ENCODE measurements at places on chromosomes 7 and 10.

- DNase-seq: no peak
These were observed 67.8 kb downstream of the PTEN start for GRCh38 chr10:87930934-87931835.

GRCh38 chr10:126511917-126512479 is 123.7 kb upstream of the ADAM12 start:
- DNase-seq: no peak

- no peak for DNase-seq
These were observed 70.1 kb downstream of the IMMP2L start for GRCh38 chr7:111492234-111492633.

GRCh38 chr7:39923091-39923490 is 27.0 kb upstream of the CDK13 start:
- no peak for DNase-seq

DNA sequence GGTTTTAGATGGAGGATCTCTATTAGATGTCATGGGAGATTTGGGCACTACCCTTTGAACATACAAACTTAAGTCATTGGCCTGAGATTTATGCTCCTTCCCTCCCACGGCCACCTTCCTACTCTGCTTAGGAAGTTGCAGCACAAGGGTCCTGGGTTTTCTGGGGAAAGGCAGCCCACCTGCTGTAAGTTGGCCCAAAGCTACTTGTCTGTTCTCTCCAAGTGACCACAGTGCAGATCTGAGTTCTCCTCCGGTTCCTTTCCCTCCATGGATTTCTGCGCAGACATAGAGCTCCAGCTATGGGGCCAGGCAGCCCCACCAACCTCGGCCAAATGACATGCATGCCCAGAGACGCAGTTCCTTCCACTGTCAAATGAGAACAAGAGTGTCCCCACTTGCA is 12.8 kb upstream of the C10orf53 start:
- DNase-seq: no peak

GRCh38 chr7:128020159-128020558 is 11.1 kb downstream of the LRRC4 start:
- DNase-seq: no peak

GRCh38 chr7:31326416-31326815 is 14.1 kb downstream of the NEUROD6 start:
- DNase-seq: no peak

DNA sequence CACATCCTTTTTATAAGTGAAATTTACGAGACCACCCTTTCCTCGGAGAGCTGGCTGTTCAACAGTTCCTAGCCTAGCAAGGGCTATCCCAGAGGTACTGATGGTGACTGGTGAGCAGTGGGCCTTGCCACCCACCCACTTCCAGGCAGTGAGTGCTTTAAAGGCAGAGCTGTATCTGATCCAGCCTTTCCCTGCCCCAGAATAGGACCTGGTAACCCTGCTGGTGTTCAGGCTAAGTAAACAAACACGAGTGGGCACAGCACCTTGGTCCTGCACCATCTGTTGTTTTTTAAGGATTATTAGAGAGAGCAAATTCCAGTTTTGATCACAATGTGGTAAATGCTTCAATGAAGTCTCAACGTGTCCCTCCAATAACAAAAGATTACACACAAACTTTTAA is 75.7 kb downstream of the COBL start:
- no peak for DNase-seq

DNA sequence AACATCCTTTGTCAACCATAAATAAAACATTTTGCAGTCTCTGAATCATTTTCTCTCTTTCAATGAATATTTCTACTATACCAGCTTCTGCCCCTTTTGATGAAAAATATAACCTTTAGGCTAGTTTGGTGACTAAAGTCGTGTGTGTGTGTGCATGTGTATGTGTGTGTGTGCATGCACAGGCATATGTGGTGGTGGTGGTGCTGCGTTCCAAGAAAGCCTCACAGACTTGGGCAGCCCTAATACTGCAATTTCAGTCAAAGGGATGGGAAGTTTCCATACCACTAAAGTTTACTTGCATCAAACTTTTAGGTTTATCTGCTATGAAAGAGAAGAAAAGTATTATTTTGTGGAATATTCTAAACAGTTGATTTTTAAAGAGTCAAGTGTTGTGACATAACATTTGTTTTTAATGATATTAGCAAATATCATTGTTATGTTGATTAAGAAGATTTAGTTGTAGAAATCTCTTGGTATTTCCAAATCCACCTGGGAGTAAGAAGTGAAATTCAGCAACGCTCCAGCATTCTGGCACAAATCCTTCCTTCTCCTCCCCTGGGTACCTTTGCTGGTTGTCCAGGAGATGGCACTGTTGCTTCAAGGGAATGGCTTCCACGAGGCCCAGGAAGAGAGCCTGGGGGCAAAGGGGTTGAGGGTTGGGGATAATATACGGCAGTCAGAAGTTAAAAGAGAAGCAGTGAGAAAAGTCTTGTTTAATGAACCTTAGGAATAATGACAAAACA is 41.5 kb downstream of the ASB4 start:
- no peak for DNase-seq

GRCh38 chr7:90817846-90818245 is 221.7 kb downstream of the CDK14 start:
- no peak for DNase-seq

DNA sequence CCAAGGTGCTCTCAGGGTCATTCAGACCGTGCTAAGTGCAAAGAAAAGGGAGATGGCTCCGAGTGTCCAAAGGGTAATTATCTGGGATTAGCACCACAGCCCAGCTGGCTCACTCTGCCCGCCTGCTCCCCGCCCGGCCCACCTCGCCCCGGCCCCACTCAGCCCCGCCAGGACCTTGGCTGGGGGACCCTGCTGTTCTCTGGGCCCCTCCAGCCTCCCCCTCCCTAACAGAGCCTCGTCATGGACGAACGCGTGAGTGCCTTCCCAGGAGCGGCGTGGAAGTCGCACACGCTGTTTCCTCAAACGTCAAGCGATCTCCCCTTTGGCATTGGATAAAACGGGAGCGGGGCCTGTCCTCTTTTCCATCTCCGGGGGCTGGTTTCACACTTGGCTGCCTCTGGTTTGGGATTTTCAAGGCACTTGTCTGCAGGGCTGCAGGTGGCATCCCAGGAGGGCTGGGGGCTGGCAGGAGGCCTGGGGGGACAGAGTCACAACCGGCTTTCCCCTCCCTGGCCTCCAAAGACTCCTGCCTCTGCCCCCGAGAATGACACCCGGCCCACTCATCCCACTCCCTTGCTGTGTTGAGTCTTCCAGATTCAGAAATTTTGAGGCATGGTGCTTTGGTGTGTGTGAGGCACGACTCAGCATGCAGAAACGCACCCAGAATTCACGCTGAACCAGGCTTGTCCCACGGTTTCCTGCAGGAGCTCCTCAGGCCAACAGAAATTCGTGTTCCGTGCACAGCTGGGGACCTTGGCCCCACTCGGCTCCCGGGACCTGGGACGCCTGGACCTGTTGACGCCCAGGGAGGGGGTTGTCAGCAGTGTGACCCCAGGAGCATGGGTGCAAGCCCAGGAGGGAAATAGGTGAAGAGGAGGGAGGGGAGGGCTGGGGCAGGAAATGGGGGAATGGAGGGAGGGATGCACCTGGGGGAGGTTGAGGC is 110.0 kb downstream of the PDGFA start:
- DNase-seq: peak; percentile 12

DNA sequence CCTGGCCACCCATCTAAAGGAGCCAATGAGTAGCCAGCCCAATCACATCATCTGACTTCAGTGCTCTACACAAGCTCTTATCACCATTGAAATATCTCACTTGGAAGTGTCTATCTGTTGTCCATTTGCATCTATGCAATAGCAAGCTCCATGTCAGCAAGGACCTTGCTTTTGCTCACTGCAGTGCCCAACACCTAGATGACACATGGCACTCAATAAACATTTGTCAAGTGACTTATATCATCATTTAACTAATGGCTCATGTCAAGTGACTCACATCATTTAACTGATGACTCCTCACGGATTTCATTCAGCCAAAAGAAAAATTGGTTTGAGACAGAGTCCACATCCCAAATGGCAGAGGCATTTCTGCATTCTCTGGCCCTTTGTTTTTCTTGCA is 92.9 kb upstream of the ADAM12 start:
- DNase-seq: no peak

DNA sequence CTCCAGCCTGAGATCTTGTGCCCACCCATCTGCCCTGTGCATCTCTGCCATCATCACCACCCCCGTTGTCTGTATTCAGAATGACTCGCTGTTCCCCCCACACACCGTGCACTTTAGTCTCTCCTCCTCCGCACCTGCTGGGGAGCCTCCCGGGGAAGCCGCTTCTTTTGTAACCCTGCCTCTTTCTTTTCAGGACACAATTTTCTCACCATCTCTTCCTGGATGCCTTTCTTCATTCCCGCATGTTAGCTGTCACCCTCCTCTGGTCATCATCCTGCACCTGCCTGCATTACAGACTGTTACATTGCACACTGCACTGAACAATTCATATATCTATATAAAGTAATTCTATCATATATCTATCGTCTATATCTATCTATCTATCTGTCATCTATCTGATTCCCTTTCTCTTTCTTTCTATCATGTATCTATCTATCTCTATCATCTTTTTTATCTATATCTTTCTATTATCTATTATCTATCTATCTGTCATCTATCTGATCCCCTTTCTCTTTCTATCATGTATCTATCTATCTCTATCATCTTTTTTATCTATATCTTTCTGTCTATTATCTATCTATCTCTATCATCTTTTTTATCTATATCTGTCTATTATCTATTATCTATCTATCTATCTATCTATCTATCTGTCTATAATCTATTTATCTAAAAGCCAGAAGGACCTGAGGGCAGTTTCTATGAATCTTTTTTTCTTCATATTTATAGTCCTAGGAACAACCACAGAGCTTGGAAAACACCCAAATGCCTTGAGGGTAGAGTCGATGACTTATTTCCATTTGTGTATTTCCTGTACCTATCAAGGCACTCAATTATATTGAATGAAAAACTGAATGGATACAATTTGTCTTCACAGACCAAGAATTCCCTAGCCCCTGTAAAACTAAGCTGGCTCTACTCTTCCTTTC is 642.5 kb downstream of the ACTR3B start:
- no peak for DNase-seq

DNA sequence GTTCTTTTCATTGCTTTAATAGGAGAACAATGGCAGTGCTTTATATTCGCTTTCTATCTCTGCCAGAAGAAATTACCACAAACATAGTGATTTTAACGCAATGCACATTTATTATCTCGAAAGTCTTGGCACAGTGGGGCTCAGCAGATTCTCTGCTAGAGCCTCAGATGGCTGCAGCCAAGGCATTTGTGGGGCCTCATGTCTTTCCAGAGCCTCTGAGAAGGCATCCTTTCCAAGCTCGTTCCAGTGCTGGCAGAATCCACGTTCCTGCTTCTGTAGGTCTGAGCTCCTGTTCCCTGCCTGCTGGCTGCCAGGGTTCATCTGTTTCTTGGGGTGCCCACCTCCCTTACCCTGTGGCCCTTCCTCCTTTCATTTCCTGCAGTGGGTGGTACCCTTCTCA is 60.2 kb downstream of the LRRC18 start:
- no peak for DNase-seq

DNA sequence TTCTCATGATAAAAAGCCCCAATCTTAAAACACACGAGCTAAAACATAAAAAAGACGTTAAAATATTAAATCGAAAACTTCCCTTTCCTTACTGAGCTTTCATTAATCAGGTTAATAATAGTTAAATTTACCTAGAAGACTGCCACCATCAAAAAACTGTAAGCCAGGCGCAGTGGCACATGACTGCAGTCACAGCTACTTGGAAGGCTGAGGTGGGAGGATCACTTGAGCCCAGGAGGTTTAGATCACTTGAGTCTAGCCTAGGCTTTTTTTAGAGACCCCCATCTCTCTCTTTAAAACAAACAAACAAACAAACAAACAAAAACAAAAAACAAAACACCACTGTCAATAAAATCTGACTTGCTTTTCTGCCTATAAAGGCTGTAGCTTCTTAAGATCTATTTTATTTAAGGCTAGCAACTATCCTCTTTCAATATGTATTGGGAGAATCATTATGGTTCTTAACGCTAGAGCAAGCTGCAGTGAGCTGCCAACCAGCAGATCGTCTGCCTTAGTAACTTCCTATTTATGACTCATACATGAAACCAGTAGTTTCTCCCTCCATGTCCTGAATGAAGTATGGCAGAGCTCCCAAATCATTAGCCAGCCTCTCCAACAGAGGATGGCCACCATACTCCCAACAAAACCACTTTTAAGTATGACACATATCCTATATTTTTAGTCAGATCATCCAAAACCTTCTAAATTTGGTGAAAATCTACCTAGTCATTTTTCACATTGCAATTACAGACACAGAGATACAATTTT is 163.7 kb downstream of the SRPK2 start:
- DNase-seq: no peak

DNA sequence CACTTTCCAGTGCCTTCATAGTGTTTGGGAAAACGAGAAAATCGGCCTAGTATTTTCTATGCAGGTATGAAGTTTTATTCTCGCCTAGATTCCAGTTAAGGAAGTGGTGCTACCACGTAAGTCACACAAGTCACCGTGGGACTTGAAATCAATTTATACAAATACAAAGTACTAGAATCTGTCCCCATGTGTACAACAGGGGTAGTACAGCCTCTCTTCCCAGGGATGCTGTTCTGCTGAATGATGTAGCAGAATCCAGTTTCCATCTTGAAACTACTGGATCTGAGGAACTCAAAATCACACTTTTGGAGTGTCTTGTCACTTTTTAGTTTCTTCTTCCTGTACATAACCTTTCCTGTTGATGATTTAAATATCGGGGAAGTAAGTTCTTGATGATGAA is 129.4 kb downstream of the SFMBT2 start:
- no peak for DNase-seq

- no peak for DNase-seq
These were observed 104.8 kb downstream of the PLXNA4 start for GRCh38 chr7:132471515-132471914.

DNA sequence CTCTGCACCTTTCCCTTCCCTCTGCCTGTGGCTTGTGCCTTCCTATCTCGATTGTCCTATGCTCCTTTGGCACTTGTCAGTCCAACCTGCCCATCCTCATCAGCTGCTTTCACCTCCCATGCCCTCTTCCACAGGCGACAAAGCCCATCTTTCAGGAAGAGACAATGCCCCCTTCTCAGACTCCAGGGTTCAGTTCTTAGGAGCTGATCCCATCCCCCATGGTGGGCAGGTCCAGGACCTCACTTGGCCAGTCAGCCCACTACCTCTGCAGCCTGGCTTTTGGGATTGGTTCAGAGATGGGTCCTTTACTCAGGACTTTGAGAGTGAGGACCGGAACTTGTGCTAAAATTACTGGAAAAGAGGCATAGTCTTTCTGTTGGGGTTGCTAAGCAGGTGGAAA is 74.0 kb upstream of the NANOS1 start:
- no peak for DNase-seq

DNA sequence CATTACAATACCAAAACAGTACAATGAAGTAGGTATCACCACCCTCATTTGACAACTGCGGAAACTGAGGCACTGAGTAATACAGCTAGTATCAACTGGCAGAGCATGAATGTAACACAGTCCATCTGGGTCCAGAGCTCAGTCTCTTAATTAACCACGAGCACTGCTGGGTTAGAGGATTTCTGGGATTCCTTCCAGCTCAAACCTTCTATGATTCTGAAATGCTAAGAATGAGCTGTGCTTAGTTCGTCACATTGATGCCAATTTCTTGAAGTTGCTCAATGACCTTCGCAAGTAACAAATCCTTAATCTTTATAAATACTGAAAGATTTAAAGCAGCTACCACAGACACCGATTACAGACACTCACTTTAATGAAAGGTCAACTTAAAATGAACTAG is 62.5 kb downstream of the SGMS1 start:
- DNase-seq: no peak

GRCh38 chr10:24177636-24178035 is 31.3 kb upstream of the KIAA1217 start:
- DNase-seq: no peak

GRCh38 chr7:92281031-92281430 is 35.3 kb downstream of the ANKIB1 start:
- DNase-seq: no peak
